GM12878 (cell line): ENCODE measurements at places on chromosomes 6 and 20. TPM values are rescaled to one million over a fixed set of nuclear protein-coding genes. Genes with fewer than 3 reads are reported as not detected.

- no peak for DNase-seq
These were observed 129.2 kb upstream of the ECI2 start for GRCh38 chr6:4264601-4265000.

- no peak for DNase-seq
These were observed 862.1 kb downstream of the KIF16B start for GRCh38 chr20:15711177-15711576.

- no peak for DNase-seq
These were observed 410.5 kb downstream of the QKI start for GRCh38 chr6:163825033-163825432.

DNA sequence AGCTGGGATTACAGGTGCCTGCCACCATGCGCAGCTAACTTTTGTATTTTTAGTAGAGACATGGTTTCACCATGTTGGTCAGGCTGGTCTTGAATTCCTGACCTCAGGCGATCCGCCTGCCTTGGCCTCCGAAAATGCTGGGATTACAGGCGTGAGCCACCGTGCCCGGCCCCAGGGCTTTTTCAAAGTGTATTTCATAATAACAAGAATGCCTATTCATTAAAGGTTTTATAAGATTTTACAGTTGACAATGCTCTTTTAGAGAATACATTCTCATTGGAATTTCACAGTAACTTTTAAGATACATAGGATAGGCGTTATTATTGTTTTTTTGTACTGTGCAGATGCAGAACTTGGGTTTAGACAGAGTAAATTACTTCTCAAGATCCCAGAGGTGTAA, 52.6 kb upstream of the PTPRK start:
- DNase-seq: no peak

GRCh38 chr6:111222341-111222740, 135.0 kb downstream of the SLC16A10 start:
- no peak for DNase-seq

- DNase-seq: no peak
These were observed 113.2 kb downstream of the FAM83B start for GRCh38 chr6:54959820-54960219.

- no peak for DNase-seq
These were observed 29.9 kb upstream of the SAMD3 start for GRCh38 chr6:130252527-130253237.

GRCh38 chr20:595330-596308, 14.5 kb downstream of the TCF15 start:
- no peak for DNase-seq

DNA sequence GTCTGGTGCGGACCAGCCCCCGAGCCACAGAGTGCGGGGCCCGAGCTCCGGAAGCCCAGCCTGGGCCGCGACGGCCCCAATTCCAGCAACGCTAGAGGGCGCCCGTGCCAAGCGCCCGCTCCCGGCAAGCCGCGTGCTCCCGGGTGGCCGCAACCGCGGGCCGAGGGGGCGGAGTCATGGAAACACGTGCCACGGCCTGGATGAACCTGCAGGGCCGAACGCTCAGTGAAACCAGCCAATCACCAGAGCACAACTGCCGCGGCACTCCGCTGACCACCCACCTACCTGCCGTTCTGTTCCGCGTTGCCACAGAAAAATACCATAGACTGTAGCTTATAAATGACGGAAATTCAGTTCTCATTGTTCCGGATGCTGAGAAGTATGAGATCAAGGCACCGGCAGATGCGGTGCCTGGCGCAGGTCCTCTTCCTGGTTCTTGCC, 85.7 kb upstream of the FOXC1 start:
- no peak for DNase-seq

Gene TMC2
- not detected in 2 replicates for total RNA-seq

Gene LGSN
- total RNA-seq: not detected in 2 replicates
